ENCODE measurements at places on chromosomes 7 and 10.

- DNase-seq = no peak
Observed at GRCh38 chr10:79490400-79491142, 21.8 kb upstream of the EIF5AL1 start.

GRCh38 chr7:1512781-1513656 lies 8.8 kb upstream of the INTS1 start:
- DNase-seq = no peak

DNA sequence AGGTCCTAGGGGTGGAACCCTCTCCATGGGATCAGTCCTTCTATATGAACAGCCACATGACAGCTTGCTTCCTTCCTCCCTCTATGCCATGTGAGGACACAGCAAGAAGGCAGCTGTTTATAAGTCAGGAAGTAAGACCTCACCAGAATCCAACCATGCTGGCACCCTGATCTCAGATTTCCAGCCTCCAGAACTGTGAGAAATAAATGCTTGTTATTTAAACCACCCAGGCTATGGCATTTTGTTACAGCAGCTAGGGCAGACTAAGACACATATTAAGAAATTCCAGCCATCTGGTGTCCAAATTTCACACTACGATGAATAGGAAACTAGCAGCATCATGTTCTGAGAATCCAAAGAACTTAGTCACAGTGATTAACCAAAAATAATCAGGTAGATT lies 140.1 kb downstream of the ZFAND4 start:
- no peak for DNase-seq

GRCh38 chr10:33801705-33802104 lies 467.2 kb upstream of the NRP1 start:
- DNase-seq = no peak

DNA sequence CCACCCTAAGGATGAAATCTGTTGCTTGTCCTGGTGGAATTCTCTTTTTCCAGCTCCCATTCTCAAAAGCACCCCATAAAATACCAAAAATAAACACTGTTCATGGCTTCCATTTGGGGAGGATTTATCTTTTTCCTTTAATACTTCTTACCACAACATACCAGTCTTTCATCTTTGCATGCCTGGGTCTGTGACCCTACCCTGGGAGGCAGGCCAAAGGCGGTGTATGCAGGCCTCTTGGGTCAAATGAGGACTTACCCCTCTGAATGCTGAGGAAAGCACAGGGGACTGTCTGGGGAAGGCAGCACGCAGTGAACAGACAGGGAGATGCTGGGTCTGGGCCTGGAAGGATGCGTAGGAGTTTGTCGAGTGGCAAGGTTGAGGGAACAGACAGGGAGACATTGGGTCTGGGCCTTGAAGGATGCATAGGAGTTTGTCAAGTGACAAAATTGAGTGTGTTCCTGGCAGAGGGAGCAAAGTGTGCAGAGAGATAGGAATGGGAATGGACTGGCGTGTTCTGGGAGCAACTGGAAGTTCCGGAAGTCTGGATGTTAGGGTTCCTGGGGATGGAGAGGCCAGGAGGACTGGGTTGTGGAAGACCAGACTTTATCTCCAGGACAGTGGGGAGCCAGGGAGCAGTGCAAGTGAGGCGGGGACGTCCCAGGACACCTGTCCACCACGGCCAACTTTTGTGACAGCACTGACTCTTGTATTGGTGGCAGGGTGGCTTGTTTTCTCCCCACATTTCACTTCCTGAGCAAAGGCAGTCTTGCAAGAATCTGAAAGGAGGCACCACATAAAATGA lies 40.8 kb downstream of the MYL10 start:
- no peak for DNase-seq

DNA sequence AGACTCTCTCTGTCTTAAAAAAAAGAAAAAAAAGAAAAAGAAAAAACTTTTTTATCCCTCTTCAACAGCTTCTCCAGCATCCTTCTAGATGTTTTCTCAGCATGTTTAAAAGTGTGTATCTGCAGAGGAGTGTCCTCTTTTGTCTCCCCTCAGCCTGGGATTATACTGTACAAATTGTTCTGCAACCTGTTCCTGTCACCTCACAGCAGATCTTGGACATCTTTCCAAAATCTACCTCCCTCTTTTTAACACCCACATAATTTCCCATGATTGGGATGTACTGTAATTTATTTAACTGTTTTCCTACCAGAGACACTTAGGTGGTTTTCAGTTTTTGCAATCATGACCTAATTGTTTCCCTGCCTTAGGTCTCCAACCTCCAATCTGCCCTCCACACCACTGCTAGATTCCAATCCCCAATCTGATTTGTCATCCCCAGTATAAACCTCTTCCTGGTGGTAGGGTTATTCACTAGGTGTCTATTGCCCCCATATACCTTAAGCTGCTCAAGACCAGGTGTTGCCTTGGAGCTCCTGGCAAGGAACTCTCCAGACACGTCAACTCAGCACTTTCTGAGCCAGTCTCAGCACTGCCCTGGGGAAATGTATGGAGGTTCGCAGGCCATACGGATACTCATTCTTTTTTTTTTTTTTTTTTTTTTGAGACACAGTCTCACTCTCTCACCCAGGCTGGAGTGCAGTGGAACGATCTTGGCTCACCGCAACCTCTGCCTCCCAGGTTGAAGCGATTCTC lies 17.6 kb upstream of the DDIT4 start:
- DNase-seq = no peak

GRCh38 chr7:84389242-84389641 lies 194.7 kb upstream of the SEMA3A start:
- DNase-seq = no peak

DNA sequence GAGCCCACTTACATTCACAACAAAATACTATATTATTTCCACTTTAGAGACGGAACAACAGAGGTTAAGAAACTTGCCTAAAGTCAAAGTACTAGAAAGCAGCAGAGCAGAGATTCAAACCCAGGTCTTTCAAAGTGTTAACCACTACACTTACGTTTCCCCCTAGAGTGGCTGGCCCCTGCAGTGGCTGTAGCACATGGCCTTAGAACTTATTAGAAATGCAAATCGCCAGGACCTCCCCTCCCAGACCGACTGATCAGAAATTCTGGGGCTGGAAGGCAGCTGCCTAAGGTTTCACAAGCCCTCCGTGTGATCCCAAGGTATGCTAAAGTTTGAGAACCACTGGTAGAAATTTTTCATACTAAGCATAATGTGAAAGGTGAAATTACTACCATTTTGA lies 8.1 kb downstream of the MPP7 start:
- DNase-seq = no peak

DNA sequence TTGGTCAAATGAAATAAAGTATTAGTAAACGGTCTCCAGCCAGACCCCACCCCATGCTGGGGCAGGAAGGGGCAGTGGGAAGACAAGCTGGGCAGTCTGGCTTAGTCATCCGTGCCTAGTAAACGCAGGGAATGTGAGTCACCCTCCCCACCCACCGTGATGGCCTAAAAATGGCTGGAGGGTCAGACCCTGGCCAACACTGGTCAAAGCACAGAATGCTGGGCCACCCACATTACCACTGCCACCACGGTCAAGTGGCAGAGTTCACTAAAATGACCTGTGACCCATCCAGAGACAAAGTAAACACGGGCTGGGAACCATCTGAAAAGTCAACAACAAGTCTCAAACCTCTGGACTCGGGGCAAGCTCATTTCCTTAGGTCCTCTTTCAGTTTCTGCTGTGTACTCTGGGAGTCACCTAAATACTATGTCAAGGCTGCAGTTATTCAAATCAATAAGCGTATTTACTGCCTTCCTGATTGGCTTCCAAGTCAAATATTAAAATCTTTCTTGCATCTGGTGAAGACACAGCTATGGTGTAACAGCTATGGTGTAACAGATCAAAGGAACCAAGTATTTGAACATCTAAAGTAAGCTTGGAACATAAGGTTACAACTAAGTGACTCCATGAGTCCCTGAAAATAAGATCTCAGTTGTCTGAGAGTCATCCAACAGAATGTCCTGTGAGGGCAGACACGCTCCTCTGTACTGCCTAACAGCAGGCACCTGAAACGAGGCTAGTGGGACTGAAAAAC lies 3.0 kb downstream of the ZFAND2A start:
- DNase-seq = no peak

GRCh38 chr10:72483471-72483870 lies 128.8 kb upstream of the DNAJB12 start:
- DNase-seq = no peak

DNA sequence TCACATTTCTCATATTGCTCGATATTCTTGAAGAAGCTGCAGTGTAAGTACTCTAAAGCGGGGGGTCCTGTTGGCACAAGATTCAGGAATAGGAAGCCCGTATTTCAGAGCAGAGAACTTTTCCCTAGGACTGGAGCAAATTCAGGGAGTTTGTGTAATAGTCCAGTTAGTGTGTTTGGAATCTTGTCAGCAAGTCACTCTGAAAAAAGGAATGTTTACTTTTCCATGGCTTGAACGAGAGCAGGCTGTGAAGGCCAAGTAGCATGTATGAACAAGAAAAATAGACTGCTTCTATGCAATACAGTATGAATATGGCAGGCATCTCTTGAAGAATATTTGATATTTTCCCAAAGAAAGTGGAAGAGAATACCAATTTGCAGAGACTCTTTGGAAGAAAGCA lies 39.8 kb downstream of the CDC123 start:
- DNase-seq = no peak

DNA sequence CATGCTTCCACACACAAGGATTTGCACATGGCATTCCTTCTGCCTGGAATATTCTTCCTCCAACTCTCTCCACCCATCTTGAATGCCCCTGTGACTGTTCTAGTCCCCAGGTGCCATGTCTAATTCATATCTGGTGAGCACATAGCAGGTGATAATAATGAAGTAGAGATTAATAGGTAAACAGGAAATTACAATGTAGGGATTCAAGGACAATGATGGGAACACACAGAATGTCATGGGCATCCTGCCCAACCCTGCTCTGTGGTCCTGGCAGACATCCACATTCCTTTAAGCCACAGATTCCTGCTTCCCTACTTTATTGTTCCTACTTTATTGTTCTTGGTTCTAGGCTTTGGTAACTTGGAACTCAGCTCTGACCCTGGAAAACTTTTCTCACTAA lies 115.8 kb downstream of the THSD7A start:
- DNase-seq = no peak

GRCh38 chr10:78028438-78029268 lies 662 bp downstream of the POLR3A start:
- DNase-seq = no peak

DNA sequence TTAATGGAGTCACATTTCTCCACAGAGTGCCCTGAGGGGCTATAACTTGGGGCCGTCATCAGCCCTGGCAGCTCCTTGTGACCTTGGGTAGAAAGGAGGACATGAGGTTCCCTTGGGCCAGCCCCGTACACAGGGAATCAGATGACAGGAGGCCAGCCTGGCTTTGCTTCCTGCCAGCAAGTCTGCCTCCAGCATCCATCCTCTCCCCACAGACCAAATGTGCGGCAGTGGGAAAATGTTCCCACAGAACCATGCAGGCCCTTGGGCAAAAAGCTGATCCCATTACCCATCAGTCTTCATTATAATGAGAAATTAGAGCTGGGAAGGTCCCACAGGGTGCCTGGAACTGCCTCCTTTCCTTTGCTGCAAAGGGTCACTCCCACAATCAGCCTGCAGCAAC lies 908.3 kb downstream of the GRID1 start:
- no peak for DNase-seq

DNA sequence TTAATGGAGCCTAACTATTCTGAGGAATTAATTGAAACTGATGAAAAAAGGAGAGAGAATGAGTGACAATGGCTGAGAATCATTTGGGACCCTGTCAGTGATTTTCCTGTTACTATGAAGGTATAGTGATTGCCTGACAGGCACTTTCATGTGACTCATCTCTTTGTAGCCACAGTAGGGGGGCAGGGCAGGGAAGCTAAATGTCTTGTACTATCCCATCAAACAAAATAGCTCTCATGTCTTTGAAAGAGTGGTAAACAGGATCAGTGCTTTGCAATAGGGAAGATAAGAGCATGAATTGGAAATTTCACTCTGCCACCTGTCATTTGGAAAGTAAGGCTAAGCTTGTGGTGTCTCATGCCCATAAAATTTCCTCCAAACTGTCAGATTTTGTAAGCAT lies 94.5 kb upstream of the GSDME start:
- no peak for DNase-seq

DNA sequence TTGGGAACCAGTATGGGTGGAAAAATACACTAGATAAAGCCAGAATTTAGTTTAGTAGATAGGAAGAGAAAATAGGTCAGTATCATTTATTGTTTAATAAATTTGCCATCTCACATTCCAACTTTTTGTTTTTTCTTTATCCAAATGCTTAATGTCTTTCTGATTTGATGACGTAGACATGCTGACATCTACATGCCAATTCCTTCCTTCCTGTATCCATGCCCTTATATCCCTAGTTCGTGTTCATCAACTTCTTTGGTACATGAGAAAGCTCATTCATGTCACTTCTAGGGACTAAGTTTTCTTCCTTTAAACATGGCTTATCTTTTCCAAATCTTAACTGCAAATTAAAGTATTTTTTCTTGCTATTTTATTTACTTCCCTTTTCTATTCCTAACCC lies 30.5 kb upstream of the ING3 start:
- no peak for DNase-seq

GRCh38 chr10:73998929-73999691 lies 1.2 kb downstream of the VCL start:
- DNase-seq = no peak

DNA sequence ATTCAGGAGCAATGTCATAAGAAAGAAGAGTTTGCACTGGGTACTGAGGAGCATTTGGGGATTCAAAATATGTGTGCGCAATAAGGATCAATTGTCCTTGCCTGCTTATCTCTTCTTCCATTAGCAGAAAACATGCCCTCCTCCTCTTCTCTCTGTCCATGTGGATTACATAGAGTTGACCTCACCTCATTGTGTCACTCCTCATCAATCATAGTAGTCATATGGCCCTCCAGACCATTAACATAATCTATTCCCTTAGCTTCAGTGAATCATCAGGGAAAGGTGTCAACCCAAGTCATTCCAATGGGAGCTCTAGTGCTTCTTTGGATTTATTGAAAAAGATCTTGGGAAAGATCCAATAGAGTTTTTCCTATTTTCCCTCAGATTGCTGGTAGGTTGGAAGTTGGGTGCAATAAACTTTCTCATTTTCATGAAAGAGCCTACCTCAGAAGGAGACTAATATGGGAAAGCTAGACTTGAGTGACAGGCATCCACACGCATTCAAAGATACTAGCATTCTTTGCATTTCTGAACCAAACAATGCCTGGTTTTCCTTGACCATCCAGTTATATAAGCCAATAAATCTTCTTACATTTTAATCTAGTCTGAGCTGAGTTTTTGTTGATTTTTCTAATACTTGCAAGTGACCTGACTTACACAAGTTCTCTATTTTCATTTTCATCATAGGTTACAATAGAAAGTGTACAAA lies 71.5 kb upstream of the FAM13C start:
- DNase-seq = no peak
